ENCODE measurements at places on chromosomes 3 and 15. TPM values are rescaled to one million over a fixed set of nuclear protein-coding genes. Genes with fewer than 3 reads are reported as not detected.

The SLC27A2 gene
- total RNA-seq = 0.44 TPM

The QARS1 gene
- total RNA-seq = 224 TPM

The ITIH3 gene
- total RNA-seq = 4.6 TPM

The EIF3J gene
- 49.4 TPM for total RNA-seq

The IMPG2 gene
- 0.22 TPM for total RNA-seq

The CAV3 gene
- not detected for total RNA-seq
